Sigmoid colon (tissue), 7 donors: ENCODE measurements at places on chromosomes 5 and 9.
A peak's percentile ranks its signal among the peaks of the same experiment; 100 is the strongest.

- no peak for DNase-seq
These were observed 3.3 kb upstream of the SNX18 start for GRCh38 chr5:54514291-54514690.

DNA sequence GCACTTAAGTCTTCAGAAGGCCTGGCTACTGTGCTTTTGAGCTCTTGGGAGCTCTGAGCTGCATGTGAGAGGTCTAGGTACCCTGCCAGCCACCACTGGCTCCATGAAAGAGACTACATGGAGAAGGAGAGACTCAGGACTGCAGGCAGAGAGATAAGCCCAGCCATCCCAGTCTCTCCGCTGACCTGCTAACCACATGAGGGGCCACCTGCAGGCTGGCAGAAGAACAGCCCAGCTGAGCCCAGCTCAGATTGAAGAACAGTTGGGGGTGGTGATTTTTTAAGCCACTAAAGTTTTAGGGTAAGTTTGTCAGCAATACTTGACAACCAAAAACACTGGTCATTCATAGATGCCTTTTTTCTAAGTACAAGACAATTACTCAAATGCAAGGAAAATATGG lies 205.0 kb upstream of the PRDM9 start:
- DNase-seq = no peak

DNA sequence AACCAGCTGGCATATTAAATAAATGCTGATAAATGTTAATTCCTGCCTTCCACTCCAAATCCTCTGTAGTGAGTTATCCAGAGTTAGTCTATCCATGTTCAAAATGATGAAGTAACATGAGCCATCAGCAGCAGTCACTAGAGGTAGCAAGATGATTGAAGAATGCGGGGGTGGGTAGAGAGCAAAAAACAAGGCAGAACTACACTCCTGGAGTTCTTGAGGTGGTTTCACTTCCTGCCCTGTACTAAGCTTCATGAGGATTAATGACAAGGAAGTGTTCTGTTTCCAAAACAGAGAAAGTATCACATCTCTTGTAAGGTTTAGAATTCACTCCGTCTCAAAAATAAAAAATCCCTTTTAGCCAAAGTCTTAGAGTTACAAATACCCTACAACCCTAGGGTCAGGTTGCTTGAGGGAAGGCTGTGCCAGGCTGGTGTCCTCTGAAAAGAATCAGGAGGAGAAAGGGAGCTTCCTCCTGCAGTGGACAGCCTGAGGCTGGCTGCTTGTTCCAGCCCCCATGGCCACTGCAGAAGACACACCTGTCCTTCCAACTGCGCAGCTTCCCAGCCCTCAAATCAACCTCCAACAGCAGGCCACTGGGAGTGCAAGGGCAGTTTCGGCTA lies 180.2 kb downstream of the DENND1A start:
- no peak for DNase-seq

- DNase-seq = no peak
These were observed 36.9 kb downstream of the ANKRD33B start for GRCh38 chr5:10600626-10601245.

DNA sequence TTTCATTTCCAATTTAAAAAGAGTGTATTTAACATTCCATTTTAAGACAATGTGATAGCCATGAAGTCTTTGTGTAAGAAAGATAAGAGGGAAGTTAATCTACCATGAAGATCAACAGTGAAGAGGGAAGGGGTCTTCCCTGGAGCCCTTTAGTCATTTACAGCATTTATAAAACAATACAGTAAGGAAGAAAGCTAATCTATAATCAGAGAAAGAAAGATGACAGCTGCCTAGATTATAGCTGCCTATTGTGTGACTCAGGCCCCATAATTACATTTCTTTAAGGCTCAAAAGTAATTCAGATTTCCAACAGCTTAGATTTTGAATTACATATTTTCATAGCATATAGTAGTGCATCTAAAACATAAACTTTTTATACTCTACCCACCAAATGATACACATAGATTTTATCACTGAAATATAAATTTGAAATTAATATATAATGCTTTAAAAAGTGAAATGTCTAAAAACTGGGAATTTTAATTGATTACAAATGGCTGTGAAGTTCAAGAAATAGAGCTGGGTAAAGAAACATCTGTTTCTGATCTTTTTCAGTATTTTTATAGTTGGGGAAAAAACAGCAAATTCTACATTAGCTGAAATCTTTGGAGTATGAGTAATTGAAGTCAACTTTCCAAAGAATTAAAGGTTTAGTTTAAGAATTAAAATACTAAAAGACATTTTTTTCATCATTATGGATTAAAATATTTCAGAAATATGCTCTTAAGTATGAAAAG lies 89.6 kb downstream of the RIC1 start:
- no peak for DNase-seq

DNA sequence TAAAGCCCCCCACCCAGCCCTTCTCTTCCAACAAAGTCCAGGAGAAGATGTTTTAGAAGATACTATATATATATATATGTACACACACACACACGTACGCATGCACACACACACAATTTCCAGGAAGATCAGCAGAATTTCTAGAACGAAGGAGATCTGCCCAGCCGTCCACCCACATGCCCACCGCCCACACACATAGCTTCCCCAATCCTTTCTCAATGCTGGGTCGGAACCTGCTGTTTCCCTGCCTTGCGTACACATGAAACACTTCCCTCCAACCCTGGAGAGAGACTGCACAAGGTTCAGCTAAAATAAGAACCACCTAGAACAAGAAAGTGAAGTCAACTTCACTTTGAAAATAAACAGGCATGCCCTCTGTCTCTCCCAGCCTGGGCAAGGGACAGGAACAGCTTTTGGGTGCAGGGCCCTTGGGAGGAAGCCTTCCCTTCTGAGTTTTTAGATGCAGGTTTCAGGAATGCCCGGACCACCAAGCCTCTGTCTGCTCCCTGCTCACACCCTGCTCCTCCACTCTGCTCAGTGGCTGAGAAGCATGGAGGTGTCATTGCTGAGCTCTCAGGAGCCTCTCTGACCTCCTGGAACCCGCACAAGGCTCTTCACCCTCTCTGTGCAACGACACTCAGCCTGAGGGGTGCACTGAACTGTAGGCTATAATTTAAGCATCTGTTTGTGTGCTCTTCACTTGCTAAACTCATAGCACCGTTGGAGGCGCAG lies 149.4 kb downstream of the C5orf15 start:
- no peak for DNase-seq

GRCh38 chr5:116449458-116449857 lies 125.2 kb downstream of the SEMA6A start:
- no peak for DNase-seq

- no peak for DNase-seq
These were observed 99.6 kb upstream of the CAST start for GRCh38 chr5:96562614-96563013.

GRCh38 chr9:134516464-134516863 lies 125.1 kb upstream of the COL5A1 start:
- no peak for DNase-seq

GRCh38 chr5:150173161-150173560 lies 6.6 kb downstream of the CDX1 start:
- no peak for DNase-seq

GRCh38 chr9:102035929-102036328 lies 297.5 kb upstream of the GRIN3A start:
- no peak for DNase-seq

DNA sequence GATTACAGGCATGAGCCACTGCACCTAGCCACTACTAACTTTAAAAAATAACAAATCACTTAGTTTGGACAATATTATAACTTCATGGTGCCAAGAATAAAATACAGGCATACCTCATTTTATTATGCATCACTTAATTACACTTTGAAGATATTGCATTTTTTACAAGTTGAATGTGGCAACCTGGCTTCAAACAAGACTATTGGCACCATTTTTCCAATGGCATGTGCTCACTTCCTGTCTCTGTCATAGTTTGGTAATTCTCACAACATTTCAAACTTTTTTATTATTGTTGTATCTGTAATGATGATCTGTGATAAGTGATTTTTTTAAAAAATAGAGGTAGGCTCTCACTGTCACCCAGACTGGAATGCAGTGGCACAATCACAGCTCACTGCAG lies 49.9 kb upstream of the ERBIN start:
- no peak for DNase-seq

DNA sequence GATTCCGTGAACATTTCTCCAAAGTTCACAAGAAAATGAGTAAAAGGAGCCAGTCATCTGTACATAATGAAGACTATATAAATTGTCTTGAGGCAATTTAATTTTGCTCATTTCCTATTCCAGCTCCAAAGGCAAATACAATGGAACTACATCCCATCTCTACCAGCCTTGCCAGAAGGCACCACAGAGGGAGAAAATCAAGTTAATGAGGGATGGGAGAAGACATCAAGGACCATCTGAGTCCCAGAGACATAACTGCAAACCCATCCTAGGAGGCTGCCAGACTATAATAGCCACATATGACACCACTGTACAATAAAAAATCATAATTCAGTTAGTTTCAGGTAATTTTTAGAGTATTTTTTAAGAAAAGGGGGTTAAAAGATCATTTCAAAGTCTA lies 136.3 kb upstream of the RGMB start:
- no peak for DNase-seq

- peak; percentile 89 for DNase-seq
These were observed 55.9 kb upstream of the STXBP1 start for GRCh38 chr9:127555840-127556820.

DNA sequence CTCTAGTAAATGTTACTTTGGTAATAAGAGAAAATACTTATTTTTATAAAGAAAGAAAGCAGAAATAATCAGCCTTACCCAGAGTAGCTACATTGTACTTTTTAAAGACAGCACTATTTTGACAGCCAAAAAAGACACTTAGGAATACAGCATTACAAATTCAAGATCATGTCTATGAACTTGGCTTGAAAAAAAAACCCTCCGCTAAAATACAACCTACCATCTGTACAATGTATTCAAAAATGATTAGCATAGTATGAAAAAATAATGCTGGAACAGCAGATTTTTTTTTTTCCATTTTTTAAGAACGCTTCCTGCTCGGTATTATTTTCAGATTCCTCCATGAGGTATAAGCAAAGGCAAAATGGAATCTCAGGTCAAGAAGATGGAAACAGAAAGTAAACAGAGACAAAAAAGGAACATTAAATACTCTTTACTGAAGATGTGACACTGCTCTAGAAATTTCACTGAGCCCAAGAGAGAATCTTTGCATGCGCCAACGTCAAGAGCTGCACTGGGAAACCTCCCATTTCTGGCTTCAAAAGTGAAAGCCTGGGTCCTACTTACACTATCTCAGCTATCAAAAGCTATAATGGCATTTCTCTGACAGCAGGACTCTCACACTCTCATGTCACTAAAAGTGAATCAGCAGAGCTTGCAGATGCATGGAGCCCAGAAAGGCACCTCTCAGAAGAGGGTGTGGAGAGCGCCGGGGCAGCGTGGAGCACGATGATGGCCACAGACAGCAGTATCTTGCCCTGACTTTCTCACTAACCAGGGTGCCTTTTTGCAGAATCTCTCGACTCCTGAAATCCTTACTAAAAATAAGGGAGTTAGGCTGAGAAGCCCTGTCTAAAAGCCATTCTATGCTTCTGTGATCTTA lies 167.4 kb downstream of the ELAVL2 start:
- no peak for DNase-seq
